NCI-H69 (cell line): ENCODE measurements at places on chromosomes 3 and 15.

DNA sequence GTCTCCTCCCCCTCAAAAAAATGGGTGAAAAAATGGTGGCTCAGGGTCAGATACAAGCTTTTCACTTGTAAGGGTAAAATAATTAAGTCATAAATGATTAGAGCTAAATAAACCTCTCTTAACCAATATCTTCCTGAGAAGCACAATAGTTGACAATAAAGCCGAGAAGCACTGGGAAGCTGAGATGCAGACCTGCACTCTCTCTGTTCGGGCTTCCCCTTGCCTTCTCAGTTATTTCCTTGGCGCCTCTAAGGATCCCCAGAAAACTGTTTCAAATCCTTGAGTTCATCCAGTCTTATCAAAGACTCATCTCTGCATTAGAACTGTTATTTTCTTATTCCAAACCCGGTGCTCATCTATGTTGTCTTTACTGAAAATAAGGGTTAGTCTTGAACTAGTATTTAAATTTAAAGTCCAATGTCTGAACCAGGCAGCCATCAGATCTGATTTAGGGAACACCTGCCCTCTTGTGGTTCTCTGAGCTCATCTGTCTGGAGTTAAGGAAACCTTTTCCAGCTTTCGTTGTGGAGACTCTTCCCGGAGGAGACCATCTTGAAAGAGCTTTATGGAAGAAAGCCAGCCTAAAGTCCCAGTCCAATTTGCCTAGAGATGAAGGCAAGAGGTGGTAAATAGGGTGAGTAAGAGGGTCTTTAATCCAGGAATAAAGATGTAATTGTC, 256.4 kb upstream of the MCTP2 start:
- peak; percentile 57 for DNase-seq

DNA sequence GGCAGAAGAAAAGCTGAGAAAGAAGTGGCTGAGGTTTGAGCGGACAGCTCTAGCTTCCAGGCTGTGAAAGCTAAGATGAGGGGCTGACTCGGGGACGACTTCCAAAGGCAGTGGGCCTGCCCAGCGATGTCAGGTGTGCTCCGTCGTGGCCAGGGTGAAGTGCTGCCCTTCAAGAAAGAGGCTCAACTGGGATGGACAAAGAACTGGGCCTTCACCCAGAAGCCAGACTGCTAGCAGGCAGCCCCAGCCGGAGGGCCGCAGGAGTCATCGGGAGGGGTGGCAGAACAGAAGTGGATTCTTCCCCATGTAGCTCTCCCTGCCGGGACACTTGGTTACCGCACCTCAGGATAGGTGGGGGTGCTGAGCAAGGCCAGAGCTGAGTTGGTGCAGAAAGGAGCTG, 13.1 kb upstream of the SEC13 start:
- no peak for DNase-seq

DNA sequence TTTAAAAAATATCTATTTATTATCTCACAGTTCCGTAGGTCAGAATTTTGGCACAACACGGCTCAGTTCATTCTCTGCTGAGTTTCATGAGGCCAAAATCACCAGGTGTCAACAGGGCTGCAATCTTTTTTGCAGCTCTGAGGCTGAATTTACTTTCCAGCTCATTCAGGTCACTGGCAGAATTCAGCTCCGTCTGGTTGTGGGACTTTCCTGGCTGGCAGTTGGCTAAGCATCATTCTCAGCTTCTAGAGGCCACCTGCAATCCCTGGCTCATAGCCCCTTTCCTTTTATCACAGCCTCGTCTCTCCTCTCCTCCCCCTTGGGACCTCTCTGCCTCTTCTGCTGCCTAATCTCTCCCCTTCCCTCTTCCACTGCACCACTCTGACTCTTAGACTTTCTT, 174.0 kb upstream of the WNT5A start:
- DNase-seq, result no peak

DNA sequence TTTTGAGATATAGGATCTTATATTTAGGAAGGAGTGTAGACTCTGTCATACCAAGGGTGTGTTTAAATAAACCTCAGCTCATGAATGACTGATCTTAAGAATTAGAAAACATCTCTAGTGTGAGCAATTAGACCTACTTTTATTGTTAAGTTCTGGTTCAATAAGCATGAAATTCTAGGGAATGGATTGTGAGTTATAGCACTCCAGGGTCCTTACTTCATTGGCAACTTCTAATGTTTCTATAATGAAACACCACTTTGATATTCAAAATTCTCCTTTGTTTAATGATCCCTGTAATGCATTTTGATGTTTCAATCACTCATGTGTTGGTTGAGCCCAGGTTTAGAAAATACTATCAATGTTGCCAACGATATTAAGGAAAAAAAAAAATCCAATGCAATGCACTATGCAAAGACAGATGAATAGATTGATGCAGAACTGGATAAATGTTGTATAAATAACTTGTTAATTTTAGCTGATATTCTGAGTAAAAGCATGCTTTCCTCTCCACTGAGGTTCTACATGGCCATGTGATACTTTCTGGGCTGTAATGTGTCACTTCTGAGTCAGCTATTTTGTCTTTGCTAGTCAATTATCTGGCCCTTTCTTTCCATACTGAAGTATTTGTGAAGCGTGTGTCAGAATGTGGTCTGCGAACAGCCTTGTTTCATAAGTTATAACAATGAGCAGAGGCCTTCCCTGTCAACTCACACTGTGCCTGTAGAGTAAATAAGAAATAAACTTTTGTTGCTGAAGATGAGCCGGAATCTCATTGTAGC, 1035.9 kb downstream of the PLOD2 start:
- no peak for DNase-seq

GRCh38 chr3:22244761-22245521, 493.9 kb upstream of the ZNF385D start:
- DNase-seq, result no peak

DNA sequence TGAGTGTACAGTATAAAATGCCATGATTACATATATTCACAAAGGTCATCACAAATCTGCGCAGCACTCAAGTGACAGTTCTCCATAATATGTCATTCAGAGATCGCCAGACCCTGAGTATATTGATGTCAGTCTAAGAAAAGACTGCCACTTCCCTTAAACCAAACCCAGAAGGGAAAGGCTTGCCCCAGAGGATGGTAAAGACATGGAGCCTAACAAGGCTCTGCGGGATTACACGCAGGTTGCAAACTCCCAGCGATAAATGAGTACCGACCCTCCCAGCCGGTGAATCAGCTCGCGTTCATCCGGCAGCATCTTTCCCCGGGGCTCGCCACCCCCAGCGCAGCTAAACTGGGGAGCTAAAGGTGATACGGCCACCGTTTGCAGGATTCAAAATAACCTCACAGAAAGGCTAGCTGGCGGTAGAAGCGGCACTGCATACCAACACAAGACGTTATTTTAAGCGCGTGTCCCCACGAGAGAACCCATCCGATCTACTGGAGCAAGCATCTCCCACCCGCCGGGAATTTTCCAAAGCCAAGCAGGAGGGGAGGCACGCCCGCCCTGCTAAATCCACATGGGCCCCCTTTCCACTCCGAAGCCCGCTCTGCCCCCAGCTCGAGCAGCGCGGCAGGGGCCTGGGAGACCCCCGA, 643 bp downstream of the MYO5A start:
- peak; percentile 66 for DNase-seq

DNA sequence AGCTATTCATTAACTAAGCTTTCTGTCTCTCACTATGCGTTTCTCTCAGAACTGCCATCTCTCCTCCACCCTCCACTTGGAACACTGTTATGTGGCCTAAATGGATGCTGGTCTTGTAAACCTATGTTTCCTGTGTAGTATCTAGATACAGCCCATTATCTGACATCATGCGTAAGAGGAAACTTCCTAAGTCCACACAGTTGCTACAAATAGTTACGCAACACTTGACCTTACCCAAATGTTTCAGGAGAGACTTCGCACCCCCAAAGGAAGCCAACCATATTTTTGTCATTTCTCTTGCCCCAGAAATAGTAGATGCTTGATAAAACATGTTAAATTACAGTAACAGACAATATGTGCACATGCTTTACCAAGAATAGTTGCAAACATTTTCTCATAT, 87.2 kb upstream of the TPRG1 start:
- DNase-seq, result no peak

GRCh38 chr3:149501524-149501923, 27.0 kb downstream of the TM4SF4 start:
- DNase-seq, result no peak

DNA sequence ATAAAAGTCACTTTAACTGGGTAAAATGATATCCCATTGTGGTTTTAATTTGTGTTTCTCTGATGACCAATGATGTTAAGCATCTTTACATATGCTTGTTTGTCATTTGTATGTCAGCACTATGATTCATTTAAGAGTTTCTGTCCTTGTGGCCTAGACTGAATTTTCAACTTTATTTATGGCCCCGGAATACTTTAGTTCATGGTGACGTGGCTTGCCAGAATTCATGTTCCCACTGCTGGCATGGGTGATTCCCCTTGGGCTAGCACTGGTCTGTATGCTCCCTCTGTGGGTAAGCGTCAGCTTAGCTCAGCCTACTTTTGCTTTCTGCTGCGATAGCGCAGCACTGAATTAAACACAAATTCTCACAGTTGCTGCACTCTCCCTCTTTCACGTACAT, 436.3 kb upstream of the SGO1 start:
- no peak for DNase-seq

DNA sequence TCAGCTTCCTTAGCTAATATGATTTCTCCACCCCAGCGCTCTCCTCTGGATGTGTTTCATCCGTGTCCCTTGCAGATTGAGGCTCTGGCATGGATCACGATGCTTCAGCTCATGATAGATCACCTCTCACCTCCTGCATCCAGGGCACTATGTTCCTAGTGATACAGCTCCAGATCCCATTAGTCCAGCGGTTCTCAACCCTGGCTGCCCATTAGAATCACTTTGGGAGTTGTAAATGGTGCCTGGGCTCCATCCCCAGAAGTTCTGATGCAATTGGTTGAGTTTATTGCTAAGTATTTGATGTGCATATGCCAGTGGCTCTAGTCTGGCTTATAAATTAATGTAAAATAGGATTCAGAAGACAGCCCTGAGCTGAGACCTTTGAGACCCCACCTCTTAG, 34.5 kb downstream of the INSYN1 start:
- DNase-seq, result no peak

- DNase-seq, result no peak
These were observed 20.4 kb downstream of the KPNA4 start for GRCh38 chr3:160544844-160545503.

- no peak for DNase-seq
These were observed 3.1 kb upstream of the HCN4 start for GRCh38 chr15:73371812-73372211.

- DNase-seq, result no peak
These were observed 218.9 kb downstream of the PLOD2 start for GRCh38 chr3:145942052-145942451.

DNA sequence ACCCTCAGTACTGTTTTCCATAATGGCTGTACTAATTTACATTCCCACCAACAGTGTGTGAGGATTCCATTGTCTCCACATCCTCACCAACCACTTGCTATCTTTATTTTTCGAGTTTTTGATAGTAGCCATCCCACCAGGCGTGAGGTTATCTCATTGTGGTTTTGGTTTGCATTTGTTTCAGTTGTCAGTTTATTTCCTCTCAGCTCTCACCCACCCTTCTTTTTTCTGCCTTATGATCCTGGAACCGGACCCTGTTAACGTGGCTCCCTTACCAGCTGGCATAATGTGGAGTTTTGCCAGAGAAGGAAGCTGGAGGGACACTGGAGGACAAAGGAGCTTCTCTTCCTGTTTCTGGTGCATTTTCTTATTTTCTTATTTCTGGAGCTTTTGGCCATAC, 25.1 kb upstream of the SH3GL3 start:
- DNase-seq, result no peak

DNA sequence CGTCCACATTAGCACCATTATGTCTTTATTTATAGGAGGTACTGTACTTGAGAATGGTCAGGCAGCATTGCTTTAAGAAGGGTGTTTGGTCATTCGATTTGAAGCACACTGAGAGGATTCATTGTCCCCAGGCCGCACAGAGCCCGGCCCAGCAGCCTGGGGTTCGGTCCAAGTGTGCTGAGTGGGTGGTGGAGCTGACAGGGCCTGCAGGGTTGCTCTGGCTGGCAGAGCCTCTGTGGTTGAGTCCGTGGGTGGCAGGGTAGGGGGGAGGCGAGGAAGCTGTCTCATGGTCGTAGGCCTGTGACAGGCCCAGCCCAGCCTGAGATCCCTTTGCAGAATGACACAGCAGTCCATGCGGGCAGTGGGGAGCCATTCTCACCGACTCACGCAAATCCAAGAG, 227.7 kb upstream of the TOPAZ1 start:
- no peak for DNase-seq

DNA sequence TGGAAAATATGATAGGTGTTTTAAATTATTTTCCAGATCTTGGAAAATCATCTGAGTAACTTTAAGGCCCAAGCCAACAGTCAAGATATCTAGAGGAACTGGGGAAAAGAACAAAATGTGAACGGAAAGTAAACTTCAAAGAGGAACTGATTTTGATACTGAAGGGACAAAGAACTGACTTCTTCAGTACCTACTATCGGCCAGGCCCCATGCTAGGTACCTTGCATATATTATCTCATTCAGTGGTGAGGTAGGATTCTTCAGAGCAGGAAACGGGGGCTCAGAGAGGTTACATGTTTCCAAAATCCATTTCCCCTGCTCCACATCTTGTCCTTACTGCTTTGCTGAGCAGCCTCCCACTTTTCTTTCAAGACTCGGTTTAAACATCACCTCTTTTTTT, 9.8 kb upstream of the ZNF710 start:
- DNase-seq, result no peak

DNA sequence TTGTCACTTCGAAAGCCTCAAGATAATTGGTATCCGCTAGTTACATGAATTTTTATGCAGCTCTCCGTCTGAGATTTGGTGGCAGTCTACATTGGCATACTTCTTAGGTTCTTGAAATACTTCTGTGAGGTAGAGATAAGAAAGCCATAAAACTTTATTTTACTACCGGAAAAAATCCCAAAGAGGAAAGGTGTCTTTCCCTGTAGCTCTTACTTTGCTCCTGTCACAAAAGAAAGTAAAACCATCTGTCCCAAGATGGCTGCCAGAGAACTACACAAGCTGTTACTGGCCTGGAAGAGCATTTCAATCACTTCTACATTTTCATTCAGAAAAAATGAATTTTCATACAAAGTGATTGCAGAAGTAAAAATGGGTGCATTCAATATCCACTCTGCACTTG, 214.8 kb upstream of the ST8SIA2 start:
- no peak for DNase-seq

GRCh38 chr3:188489639-188490405, 335.9 kb downstream of the LPP start:
- no peak for DNase-seq

GRCh38 chr3:64595253-64595694, 92.5 kb downstream of the ADAMTS9 start:
- DNase-seq, result no peak

- no peak for DNase-seq
These were observed 41.1 kb upstream of the GNB5 start for GRCh38 chr15:52232327-52232726.

DNA sequence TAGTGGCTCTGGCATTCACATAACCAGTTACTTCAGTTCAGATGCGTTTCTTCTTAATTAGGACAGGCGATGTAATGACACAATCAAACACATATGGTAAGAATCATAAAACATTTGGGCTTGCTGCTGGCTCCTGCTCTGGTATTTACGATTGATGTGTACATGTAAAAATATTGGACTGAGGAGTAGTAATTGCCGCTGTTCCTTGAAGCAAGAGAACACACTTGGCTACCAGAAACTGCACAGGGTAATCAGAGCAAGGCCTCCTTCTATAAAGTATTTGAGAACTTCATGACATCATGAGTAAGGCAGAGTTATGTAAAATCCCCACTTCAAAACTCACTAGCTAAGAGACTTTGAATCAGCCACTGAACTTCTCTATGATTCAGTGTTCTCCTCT, 158.1 kb downstream of the SSR3 start:
- no peak for DNase-seq

GRCh38 chr15:67474405-67475110, 46.4 kb upstream of the C15orf61 start:
- DNase-seq, result no peak

GRCh38 chr3:64318001-64318400, 92.7 kb upstream of the PRICKLE2 start:
- no peak for DNase-seq
